Cortex of kidney (tissue), 1 donor: ENCODE measurements at places on chromosomes 3 and 15.

GRCh38 chr3:141271279-141272030 lies 39.8 kb downstream of the PXYLP1 start:
- DNase-seq = no peak

DNA sequence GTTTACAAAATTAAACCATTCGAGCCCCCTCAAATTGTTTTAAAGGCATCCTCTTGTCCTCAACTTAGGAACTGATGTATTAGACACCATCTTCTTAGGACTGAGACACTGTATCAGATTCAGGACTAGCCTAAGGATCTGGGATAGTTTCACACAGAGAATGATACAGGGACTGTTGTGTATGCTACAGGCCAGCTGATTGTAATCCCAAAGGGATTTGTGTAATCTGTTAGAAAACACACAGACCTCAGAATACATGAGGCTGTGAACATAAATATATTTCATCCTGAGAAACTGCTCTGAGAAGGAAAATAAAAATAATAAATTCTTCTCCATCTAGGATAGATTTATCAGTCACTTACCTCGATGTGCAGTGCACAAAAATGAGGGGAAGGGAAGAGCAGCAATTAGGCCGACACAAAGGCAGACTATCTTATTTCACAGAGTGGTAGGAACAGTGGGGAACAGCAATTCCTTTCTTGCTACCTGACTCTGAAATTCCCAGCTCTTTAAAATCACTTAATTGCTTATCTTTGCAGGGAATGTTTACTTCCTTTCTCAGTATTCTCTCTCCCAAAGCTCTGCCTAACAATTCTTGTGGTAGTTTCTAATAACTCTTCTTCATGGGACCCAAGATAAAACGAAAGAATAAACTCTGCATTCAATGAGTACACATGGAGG lies 322.5 kb downstream of the MAGI1 start:
- DNase-seq = no peak

- no peak for DNase-seq
Measured at GRCh38 chr3:107729686-107730085, 206.9 kb downstream of the BBX start.

DNA sequence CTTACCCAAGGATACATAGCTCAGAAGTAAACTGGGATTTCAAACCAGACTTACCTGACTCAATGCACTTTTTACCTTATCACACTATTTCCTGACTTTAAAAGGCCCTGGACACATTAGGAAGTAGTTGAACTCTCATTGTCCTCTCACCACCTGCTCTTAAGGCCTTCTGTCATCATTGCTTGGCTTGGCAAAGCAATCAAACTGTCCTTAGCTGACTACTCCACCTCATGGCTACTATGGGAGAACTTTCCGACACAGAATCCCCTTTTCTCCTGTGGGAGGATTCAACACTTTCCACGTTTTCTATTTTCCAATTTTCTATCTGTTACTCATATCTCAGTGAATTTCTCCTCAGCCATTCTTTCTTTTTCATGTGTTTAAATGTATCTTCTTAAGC lies 55.4 kb downstream of the ZNF148 start:
- no peak for DNase-seq

DNA sequence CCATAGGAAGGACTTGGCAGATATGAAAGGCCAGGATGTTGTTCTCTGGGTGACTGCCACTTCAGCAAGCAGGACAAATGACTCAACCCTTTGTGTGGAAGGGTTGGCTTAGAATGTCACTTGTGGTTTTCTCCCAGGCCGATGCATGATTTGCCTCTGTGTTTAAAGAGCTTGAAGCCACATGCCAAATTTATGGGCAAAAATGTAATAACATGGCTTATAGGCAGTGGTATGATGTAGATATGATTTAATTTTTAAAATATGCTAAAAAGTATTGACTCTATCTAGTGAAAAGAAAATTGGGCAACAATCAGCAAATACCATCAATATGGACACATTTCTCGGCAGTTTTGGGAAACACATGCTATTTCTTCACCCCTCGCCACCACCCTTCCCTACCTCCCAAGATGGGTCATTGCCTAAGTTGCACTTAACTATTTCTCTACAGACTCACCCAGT lies 114.6 kb downstream of the CYP19A1 start:
- DNase-seq = no peak

GRCh38 chr3:145817870-145818483 lies 343.0 kb downstream of the PLOD2 start:
- no peak for DNase-seq

GRCh38 chr15:92839696-92840095 lies 60.4 kb upstream of the CHD2 start:
- no peak for DNase-seq

- DNase-seq = no peak
Measured at GRCh38 chr15:50744601-50745000, 20.9 kb downstream of the SPPL2A start.

GRCh38 chr15:36953346-36953745 lies 147.0 kb downstream of the MEIS2 start:
- no peak for DNase-seq

DNA sequence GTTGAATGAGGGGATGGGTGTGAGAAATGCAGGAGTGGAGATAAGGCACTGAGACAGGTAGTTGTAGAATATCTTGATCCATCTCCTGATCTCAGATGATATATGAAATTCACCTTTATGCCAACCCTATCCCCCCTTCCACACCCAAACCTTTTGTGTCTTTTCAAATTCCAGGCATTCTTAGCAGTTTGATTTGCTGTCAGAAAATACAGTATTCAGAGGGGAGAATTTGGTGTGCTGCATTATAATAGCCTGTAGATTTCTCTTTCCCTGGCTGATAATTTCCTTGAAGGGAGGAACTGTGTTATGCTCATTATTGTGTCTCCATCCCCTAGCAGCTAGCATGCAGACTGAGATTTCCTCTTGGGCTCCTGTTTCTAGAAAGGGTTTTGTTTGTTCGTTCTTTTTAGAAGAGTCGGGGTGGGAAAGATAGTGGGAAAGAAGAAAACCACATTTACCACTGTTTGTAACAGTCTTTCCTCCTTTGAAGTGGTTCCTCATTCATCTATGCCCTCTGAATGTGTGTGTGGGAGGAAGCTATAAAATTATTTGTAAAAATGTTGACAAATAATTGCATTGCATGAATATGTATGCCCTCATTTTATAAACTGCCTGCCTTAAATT lies 373.4 kb downstream of the DIPK2A start:
- DNase-seq = no peak

- no peak for DNase-seq
Measured at GRCh38 chr3:87793337-87793877, 265.4 kb downstream of the CGGBP1 start.

DNA sequence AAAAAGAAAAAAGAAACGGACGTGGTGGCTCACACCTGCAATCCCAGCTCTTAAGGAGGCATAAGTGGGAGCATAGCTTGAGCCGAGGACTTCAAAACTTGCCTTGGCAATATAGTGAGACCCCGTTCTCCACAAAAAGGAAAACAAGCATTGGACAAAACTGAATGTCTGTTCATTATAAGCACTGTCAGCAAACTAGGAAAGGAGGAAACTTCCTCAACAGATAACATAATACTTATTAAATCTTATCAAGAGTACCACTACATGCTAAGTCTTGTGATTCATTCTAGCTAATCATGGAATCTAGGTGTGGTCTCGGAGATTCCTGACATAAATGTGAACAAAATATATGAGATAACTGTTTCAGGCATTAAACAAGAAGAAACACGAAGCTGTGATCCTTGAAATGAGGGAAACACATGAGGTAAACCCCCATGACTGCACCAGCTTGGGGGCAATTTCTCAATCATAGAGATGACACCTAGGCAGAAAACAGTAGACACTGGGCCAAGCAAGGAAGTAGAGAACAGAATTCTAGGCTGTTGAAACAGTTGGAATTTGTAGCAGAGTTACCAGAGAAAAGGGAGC lies 33.3 kb downstream of the TRPM7 start:
- no peak for DNase-seq

DNA sequence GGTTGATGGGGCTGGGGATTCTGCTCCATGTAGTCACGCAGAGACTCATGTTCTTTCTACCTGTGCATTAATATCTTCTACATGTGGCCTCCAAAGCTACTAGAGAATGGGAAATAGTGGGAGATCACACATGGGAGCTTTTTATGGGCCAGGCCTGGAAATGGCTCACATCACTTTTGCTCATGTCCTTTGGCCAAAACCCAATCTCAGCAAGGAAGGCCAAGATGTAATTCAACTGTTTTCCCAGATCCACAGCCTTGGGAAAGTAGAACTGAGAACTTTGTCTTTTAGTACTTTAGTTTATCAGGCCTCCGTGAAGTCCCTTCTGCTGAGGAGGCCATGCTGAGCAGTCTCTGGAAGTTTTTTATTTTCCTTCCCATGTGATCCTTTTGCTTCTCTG lies 73.2 kb upstream of the SLC4A7 start:
- no peak for DNase-seq

DNA sequence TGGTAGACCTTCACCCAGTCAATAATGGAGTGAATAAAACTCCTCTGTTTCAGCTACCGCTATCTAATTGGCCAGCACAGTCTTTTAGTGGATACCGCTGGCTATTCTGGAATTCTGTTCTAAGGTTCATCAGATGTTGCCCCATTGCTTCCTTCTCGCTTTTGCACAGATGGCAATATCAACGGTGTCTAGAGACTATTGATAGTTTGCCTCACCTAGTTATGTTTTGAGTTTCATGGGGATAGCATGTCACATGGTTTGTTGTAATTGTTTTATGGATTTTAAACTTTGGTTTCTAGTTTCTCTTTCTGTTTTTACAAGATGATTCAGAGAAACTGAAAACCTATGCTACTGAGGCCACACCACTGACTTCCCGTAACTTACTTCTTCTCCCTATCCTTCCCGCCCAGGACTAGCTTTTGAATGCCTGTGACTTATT lies 2.0 kb downstream of the XRN1 start:
- no peak for DNase-seq

DNA sequence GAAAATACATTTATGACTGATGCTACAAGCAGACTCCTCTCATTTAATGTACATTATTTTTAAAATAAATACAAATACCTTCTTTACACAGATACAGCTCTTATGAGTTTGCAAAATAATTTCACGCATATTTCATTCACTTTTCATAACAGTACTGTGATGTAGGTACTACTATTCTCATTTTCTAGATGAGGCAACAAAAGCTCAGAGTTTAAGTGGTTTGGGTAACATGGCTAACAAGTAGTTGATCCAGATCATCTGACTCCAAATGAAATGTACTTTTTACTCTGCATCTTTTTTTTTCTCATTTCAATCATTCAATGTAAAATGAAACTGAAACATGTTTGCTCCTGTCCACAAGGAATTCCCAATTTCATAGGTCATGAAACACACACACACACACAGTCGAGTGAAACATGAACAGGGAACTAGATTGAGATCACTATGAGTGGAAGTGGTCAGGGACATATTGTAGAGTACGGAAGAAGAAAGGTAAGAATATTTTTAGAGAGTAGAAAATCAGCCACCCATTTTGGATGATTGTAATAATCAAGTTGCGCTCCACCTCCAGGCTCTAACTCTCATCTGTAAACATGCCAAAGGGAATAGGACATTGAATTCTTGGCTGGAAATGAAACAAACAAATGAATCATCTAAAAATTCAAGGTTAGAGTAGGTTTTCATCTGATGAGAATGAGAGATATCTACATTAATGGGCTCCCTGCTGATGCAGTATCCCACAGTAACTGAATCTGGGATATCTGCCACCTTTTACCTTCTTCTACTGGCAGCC lies 92.4 kb downstream of the CLDN1 start:
- DNase-seq = no peak

- DNase-seq = no peak
Measured at GRCh38 chr3:89392991-89393390, 285.6 kb downstream of the EPHA3 start.

GRCh38 chr15:74444106-74445062 lies 10.6 kb upstream of the SEMA7A start:
- no peak for DNase-seq

GRCh38 chr3:31369637-31370379 lies 162.9 kb upstream of the STT3B start:
- DNase-seq = no peak

- DNase-seq = no peak
Measured at GRCh38 chr3:136023264-136023978, 57.9 kb downstream of the PPP2R3A start.

DNA sequence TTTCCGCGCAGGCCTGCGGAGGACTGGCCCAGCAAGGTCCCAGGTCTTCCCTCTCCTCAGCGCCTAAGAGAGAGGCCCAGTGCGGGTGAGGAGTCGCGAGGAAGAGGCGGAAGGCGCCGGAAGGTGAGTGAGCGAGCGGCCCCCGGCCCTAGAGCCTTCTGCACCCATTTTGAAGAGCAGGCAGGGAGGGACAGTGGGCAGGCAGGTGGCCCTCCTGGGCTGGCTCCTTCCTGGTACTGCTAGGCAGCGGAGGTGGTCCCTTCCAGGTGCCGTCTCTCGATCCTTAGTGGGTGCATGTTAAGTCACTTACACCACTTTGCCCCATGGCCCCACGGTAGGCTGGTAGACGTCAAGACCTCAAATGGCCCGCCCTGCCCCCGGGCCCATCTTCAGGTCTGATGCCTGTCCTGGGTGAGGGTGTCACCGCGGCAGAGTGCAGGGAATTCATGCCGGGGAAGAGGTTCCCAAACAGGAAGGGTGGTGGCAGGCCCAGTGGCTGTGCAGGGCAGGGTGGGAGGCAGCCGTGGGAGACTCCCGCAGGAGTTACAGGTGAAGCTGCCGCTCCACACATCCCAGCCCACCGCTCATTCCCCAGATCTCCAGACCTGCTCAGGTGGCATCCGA lies 14.4 kb downstream of the PAK6 start:
- no peak for DNase-seq

GRCh38 chr15:63918317-63918672 lies 84.5 kb upstream of the HERC1 start:
- DNase-seq = no peak

DNA sequence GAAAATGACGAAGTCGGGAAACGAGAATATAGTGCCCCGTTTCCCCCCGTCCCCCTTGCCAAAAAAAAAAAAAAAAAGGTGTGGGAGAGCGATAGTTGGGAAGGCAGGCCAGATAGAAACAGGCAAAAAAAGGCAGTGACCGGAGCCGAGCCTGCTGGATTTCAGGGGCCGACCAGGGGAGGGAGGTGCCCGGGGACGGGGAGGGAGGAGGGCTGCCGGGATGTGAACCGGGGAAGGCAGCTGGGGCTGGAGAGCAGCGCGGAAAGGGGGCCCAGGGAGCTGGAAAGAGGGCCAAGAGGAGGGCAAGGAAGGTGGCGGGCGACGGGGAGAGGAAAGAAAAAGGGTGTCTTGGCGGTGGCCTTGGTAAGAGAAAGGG lies 837 bp downstream of the LRRN1 start:
- no peak for DNase-seq

DNA sequence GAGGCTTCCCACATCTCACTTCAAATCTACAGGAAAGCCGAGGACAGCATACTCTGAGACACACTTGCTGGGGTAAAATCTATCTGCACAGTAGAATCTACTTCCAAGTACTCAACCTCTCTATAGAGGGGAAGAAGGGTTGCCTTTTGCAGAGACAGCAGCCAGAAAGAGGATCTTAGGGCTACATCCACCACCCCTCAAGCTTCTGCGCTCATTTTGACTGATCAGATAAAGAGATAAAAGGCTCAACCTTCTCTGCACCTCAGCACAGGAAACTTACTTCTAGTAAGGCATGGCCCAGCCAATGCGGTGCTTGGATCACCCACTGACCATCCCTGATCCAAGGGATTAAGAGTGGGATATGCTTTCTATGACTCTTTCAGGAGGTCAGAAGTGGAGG lies 6.9 kb upstream of the SLC9A9 start:
- no peak for DNase-seq
